ENCODE measurements at places on chromosomes 3 and 15.

GRCh38 chr3:38264779-38265178, 833 bp upstream of the SLC22A13 start:
- no peak for DNase-seq

GRCh38 chr3:66497985-66498671, 2.7 kb downstream of the LRIG1 start:
- no peak for DNase-seq

DNA sequence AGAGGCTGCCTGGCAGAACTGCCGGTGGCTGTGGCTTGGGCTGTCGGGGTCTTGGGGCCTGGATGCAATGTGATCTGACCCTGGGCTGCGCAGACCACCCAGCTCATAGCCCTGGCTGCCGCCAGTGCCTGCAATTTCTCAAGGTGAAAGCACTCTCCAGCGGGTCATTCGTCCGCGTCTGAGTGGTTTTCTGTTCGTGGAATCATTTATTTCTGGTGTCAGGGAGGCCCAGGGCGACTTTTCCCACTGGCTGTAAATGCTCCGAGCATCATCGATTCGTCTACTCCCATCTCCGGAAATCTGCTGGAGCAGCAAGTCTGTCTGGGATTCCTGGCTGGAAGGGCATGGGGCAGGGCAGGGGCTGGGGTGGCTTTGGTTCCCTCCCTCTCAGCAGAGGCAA, 40.6 kb upstream of the ADPGK start:
- no peak for DNase-seq

- no peak for DNase-seq
Measured at GRCh38 chr3:117722856-117723255, 1013.3 kb downstream of the TUSC7 start.

GRCh38 chr15:89501646-89502045, 5.3 kb upstream of the RHCG start:
- DNase-seq: no peak

GRCh38 chr15:58432401-58432800, 610 bp downstream of the LIPC start:
- DNase-seq: peak; percentile 32

DNA sequence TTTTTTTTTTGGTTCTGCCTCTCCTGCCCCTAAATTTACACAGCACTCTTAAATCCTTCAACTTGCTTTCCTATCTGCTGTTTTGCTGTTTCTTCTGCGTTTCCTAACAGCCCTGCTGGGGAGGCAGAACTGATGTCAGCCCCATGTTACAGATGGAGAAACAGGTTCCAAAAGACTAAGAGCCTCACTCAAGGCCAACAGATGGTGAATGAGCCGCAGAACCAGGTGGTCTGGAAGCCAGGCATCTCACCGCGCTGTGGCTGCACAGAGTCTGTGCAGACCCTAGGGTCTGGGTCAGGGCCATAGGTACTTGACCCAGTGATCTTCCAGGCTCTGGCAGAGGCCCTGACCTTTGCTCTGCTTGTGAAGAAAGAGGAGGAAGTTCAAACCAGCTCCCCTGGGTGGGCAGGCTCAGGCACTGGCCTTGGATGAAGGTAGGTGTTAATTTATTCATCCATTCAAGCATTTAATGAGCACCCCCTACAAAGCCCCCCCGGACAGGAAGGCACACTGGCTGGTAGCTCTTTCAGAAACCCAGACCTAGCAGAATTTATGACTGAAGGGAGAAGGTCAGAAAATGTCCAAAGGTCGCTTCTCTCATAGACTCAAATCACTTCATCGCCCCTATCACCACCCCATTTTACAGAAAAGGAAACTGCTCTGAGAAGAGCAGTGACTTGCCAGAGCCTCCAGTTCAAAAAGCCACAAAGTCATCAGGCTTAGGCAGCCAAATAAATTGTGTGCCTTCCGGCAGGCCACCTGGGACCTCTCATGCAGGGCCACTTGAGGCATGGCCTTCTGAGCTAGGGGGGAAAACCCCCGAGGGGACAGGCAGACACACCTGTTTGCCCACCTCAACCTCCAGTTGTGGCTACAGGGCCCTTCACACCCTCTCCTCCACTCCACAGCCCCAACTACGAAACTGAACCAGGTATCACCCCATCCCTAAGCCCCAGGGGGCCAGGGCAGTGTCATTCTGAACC, 2.7 kb downstream of the CHDH start:
- no peak for DNase-seq

GRCh38 chr3:25855266-25855784, 65.4 kb downstream of the OXSM start:
- peak; percentile 20 for DNase-seq

Data from LHCN-M2 (cell line).